GM12891 (cell line): ENCODE measurements at places on chromosomes 5 and 9.

- DNase-seq, result no peak
These were observed 38.6 kb downstream of the YTHDC2 start for GRCh38 chr5:113552137-113552536.

- DNase-seq, result no peak
These were observed 93.1 kb downstream of the PDE4D start for GRCh38 chr5:59800347-59800893.

DNA sequence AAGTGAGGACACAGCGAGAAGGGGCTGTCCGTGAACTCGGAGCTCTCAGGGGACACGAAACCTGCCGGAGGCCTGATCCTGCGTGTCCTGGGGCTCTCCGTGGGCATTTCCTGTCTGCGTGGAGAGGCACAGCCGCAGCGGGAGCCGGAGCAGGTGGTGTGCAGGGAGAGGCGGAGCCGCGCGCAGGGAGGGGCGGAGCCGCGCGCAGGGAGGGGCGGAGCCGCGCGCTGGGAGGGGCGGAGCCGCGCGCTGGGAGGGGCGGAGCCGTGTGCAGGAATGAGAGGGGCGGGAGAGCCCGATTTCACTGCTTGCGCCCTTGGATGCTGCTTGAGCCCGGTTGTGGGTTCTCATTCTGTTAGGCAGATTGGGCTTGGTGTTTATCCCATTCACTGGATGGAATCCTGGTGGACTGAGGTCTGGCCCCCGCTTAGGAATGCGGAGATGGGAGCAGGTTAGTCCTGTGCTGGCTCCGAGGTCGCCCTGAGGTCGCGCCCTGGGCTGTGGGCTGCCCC lies 26.7 kb downstream of the NDUFS6 start:
- DNase-seq, result no peak

DNA sequence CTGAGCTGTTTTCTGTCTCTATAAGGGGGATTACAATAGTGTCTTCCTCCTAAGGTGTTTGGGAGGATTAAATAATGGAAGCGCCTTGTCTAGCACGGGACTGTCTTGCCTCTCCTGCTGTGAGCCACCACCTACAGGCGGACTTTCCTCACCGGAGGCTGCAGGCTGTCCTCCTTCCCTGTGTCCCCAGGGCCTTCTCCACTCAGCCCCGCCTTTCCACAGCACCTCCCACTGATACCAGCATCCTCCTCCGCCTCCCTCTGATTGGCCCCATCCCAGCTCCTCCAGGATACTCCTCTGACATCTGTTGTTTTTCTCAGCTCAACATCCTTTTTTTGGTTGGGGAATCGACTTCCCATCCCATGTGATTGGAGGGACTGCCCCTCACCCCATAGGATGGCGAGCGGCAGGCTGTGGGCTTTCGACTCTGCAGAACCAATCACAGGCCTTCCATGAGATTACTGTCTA lies 851 bp upstream of the ZDHHC12 start:
- no peak for DNase-seq

DNA sequence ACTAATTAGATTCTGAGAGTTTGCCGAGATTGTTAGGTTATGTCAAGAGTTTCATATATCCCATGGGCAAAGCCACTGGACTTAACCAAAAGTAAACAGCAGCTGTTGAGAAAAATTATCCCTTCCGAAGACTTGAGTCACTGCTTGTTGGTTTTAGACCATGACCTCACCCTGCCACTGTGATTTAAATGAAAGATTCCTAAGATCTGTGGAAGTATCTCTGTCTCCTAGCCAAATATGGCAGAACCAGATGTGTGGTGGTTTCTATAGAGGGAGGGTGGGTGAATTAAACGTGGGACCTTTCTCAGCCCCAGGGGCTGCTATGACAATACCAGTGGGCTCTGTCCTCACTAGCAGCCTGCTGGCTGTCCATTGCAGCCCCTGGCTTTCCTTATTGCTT lies 19.3 kb downstream of the DMRT3 start:
- DNase-seq, result no peak
